ENCODE measurements at places on chromosomes 2 and 18.

DNA sequence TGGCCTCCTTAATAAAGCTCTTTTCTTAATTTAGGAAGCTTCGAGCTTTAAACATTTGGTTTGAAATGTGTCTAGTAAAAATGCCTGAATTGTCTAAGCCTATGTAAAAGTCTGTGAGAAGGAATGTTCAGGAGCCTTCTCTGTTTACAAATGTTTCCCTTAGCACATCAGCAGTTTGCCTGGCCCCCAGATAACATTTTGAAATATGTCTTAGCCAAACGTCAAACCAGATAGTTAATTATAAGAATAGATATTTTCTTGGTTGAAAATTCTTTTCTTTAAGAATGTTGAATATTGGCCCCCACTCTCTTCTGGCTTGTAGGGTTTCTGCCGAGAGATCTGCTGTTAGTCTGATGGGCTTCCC is 498.6 kb downstream of the CCDC85A start:
- no peak for DNase-seq

DNA sequence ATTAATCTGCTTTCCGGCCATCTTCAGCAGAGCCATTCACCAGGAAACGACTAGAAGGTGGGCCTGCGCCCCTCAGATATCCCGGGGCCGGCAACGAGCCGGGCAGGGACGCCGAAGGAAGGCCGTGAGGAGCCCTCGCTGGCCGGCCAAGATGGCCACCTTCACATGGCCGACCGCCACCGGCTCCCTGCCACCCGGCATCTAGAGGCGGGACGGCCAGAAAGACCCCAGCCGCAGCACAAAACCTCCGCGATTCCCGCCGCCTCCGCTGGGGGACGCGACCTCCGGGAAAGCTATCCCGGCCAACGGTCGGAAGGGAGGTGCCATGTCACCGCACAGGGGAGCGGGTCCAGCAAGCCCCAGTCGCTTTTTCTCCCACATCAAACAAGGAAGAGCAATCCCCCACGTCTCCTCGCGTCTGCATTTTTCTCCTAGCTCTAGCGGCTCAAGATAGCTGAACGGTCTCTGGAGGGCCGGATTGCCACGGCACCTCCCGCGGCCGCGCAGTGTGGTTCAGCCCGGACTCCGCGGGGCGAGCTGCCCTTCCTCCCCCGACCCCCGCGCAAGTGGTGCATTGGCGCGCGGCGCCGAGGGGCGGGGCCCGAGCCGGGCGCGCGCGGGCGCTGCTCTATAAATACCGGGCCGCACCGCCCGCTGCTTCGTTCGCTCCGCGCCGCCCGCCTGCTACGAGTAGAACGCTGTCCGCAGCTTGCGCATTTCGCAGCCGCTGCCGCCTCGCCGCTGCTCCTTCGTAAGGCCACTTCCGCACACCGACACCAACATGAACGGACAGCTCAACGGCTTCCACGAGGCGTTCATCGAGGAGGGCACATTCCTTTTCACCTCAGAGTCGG is at the start of gene MAT2A:
MAT2A (plus strand) TSS at position 662 of the 854 bp plus-strand sequence; CDS start at position 782, 120 bp downstream.
- DNase-seq = peak; percentile 75

GRCh38 chr2:49616800-49617199 is 462.5 kb upstream of the FSHR start:
- DNase-seq = no peak

DNA sequence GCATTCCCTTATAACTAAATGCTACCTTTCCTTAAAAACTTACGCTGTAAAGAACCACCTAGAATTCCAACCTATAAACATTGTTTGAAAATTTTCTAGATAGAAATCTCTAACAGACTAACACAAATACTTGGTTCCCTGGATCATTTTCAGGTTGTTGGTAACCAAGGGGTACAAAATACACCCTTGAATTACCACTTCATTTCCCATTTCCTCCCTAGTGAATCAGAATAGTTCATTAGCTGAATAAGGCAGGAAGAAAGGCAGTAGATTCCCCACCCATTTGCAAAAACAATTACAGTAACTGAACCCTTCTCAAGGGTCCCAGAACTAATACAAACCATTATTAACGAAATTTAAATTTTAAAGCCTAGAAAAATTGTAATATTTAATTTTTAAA is 5.5 kb downstream of the MEX3C start:
- no peak for DNase-seq

- no peak for DNase-seq
Observed at GRCh38 chr2:137021763-137022162, 256.4 kb downstream of the THSD7B start.

DNA sequence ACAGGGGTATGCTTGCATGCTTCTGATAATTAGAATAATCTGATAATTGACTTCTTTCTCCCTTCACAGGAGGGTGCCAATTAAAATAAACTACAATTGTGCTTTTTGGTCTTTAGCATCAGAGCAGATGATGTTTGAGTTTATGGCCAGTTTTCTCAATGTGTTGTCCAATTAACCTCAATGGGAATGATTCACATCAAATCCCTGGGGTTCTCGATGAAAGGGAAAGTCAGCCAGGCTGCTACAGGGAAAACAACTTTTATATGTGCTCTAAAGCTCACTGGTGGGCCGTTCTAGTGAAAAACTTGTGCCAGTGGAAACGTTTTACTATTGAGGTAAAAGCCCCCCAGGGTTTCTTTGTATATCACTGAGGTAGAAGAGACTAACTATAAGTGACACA is 887.3 kb upstream of the CRIM1 start:
- no peak for DNase-seq

DNA sequence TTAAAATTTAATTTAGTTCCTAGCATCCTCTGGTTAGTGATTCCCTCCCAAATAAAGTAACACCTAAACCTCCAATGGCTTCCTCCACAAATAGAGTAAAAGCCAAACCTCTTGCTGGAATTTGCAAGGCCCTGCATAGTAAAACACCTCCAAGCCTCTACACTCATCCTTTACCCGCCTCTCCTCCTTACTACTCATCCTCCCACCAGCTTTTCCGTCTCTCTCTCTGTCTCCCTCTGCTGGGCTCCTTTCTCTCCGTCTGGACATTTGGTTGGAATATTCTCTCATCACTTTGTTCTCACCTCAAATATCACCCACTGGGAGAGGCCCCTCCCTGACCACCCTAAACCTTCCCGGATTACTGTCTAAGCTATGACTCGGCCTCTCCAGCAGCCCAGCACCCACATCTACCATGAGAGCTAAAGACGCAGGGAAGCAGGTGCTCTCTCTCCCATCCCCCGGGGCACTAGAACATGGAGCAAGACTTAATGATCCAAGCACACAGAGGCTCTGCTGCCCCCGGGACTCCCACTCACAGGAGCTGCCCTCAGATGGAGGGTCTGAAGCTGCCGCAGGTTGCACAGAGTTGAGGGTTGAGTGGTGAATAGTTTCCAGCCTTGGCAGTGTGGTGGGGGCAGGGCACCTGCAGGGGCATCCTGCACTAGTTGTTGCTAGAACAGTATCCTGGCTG is 167.2 kb downstream of the FBXO15 start:
- DNase-seq = no peak

DNA sequence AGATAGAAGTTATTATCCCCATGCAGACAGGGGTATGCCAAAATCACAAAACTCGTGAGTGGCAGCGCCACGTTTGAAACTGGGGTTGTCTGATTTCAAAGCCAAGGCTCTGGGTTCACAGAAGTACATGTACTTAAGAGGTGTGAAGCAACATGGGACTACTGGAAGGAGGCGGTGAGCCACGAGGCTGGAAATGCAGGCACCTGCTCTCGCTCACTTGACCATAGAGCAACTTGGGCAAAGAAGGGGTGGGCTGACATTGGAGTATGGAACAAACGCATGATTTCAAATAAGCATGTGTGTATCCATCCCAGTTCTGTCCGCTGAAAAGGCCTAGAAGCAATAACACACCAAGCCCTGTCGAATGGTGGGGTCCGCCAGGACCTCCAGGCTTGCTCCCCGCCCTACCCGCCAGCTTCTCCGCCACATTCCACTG is 593 bp upstream of the ACTR2 start:
- DNase-seq = no peak

- DNase-seq = no peak
Observed at GRCh38 chr2:183057333-183057985, 19.2 kb upstream of the NCKAP1 start.

DNA sequence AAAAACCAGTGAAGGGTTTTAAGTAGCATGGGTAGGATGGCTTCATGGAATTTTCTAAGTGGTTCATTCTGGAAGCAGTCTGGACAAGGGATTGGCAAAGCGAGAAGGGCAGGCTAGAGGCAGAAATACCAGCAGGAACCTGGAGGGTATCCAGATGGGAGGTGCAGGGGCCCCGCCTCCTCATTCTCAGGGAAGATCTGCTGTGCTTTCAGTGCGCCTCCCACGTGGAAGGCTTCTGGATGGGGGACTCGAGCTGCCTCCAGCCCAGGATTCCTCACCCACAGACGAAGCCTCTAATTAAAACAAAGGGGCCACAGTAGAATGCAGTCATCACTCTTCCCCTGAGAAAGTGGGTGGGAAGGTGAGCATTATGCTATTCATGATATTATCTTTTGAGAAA is 79.8 kb downstream of the VSNL1 start:
- DNase-seq = no peak

GRCh38 chr2:20222769-20223406 is 2.0 kb downstream of the SDC1 start:
- DNase-seq = no peak

DNA sequence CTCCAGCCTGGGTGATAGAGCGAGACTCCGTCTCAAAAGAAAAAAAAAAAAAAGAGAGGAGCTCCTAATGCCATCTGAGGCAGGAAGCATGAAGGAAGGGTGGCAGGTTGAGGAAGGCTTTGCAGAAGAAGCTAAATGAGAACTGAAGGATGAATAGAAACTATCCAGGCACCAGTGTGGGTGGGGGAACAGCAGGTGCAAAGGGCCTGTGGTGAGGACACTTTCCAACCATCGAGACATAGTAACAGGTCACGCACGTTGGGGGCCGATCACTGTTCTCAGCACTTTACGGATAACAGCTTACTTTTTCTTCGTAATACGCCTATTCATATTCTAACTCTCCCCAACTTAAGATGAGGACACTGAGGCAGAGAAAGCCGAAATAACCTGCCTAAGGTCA is 58.4 kb downstream of the NGEF start:
- no peak for DNase-seq

- DNase-seq = no peak
Observed at GRCh38 chr2:72696559-72696958, 129.3 kb downstream of the EXOC6B start.

DNA sequence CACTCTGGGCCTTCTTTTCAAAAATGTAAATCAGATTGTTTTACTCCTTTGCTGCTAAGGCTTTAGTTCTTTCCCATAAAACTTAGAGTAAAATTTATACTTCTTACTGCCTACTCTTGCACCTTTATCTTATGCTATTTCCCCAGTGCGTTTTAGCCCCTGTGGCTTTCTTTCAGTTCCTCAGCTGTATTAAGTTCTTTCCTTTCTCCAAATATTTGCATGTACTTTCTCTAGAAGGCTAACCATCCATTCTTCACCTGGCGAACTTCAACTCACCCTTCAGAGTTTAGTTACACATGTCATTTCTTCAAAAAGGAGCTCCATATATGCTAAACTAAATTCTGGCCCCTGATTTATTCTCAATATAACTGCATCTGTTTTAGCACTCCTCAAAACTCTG is 160.7 kb downstream of the FSHR start:
- no peak for DNase-seq

DNA sequence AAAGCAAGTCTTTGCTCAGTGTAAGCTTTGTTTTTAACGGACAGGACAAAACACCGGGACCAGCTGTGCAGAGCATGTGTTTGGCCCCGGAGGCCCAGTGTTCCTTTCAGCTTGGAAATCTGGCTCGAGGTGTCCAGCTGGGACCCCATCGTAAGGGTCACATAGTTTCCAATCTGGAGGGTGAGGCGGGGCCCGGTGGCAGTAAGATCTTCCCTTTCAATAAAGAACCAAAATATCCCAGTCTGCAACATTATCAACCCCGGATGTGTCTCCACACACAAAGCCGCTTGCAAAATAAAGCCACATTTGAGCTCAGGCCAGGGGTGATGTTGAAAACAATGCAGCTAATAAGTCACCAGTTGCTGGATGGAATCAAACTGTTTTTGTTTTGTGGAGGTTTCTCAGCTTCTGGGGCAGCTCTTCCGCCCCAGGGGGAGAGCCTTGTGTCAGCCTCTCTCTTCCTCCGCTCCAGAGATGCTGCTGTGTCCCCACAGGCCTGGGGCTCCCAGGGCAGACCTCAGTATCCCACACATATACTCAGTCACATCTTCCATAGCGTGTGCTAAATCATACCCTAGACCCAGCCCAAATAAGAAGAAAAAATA is 138.6 kb upstream of the GLI2 start:
- DNase-seq = no peak

DNA sequence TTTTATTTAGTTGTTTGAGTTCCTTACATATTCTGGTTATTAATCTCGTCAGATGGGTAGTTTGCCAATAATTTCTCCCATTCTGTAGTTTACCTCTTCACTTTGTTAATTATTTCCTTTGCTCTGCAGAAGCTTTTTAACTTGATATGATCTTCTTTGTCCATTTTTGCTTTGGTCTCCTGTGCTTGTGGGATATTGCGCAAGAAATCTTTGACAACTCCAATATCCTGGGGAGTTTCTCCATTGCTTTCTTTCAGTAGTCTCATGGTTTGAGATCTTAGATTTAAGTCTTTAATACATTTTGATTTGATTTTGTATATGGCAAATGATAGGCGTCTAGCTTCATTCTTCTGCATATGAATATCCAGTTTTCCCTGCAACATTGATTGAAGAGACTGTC is 389.2 kb downstream of the LRP1B start:
- DNase-seq = no peak

GRCh38 chr2:109466674-109467575 is 146.8 kb downstream of the SEPTIN10 start:
- no peak for DNase-seq

- no peak for DNase-seq
Observed at GRCh38 chr2:36439084-36439483, 83.5 kb downstream of the CRIM1 start.

DNA sequence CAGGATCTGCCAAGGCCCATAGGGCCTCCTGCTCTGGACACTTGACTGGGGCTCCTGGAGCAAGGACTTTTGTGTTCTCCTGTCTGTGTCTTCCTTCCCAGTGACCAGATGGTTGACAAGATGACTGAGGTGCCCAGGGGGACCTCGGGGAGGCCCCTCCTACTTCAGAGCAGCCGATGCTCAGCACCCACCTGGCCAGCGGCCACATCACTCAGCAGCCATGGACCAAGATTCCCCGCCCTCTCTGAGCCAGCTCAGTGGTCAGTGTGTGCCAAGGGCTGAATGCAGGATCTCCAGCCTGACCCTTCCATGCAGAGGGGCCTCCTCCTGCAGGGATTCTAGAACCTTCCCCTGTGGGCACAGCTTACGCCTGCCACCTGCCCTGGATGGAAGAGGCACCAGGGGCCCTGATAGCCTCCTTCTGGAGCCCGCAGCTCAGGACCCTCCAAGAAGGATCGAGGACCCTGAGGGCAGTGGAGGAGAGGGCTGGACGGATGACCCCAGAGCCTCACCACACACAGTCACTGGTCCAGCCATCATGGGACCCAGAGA is 87.4 kb upstream of the GPC1 start:
- DNase-seq = no peak

- DNase-seq = no peak
Observed at GRCh38 chr2:140747665-140748064, 1383.2 kb downstream of the LRP1B start.
